GDM1 (cell line): ENCODE measurements at places on chromosomes 4 and X.
A peak's percentile ranks its signal among the peaks of the same experiment; 100 is the strongest.

- no peak for DNase-seq
These were observed 64.2 kb downstream of the TET2 start for GRCh38 chr4:105210916-105211315.

GRCh38 chr4:31106419-31106818, 386.2 kb downstream of the PCDH7 start:
- no peak for DNase-seq

DNA sequence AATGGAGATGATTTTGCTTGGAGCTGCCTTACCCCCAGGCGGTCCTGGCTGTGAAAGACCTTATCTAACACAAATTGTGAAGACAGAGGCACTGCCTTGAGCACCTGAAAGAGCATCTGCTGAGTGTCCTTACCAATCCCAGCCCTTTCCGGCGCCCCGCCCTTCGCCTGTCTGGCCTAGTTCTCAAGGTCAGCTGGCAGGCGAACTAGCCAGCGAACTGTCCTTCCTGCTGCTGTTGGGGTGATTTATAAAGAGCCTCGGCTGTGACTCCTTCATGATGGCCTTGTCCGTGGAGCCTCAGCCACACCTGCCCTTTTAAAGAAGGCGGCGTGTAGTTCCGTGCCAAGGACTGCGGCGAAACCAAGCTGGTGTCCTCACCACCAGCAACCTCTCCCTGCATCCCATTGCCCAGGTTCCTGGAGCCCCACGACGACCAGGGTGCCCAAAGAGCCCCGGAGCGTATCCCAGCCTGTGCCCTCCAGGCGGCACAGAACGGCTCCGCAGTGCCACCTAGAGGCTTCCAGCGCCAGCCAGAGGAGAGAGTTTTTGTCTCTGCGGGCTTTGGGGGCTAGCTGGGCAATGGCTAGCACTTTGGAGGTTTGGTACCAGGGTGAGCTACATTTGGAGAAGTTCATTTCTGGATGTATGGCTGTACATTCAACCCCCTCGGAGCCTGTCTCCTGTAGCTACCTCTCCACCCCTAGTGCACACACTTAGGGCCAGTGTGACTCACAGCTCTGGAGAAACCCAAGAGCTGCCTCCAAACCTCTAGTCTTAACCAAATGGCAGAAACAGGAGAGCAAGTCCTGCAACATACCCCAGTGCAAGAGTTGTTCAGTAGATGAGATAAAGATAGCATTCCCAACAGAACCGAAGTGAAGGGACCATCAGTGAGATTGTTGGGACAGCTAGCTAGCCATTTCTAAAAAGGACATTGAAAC, 36.8 kb upstream of the VMA21 start:
- DNase-seq: no peak

GRCh38 chr4:102627831-102628523, 126.8 kb downstream of the NFKB1 start:
- DNase-seq: no peak

DNA sequence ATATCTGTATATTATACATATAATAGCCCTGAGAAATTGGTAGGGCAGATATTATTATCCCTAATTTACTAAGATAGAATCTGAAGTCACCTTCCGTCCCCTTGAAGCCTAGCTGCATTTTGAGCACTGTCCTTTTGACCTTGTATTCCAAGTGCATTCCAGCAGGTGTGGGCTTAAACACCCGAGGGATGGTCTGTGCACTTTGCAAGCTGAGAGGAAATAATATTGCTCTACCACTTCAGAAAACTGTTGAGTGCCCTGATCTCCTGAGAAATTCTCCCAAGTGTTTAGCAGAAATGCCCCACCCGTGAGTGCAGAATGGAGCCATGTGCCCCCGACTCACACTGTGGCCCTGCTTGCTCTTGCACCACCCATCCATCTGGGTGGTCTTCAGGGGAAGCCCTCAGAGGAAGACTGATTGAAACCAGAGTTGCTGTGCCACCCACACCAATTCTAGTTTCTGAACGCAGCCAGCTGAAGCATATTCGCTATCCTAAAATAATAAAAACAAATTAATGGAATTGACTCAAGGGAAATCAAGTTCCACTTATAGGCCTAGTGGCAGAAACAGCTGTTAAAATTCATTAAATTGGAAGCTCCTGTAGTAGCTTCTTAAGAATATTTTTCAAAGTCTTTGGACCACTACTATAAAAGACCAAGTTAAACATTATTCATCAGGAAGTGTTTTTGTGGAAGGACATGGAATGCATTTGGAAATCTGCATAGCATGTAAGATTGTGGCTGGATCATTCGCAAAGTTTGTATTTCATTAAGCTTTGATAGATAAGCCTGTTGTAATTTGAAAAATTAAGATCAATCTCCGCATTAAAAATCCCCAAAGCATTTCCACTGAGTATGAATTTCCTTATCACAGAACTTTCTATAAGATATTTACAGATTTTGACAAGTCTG, 41.3 kb upstream of the PRKG2 start:
- no peak for DNase-seq

GRCh38 chrX:22486296-22486695, 213.6 kb downstream of the CBLL2 start:
- DNase-seq: no peak

DNA sequence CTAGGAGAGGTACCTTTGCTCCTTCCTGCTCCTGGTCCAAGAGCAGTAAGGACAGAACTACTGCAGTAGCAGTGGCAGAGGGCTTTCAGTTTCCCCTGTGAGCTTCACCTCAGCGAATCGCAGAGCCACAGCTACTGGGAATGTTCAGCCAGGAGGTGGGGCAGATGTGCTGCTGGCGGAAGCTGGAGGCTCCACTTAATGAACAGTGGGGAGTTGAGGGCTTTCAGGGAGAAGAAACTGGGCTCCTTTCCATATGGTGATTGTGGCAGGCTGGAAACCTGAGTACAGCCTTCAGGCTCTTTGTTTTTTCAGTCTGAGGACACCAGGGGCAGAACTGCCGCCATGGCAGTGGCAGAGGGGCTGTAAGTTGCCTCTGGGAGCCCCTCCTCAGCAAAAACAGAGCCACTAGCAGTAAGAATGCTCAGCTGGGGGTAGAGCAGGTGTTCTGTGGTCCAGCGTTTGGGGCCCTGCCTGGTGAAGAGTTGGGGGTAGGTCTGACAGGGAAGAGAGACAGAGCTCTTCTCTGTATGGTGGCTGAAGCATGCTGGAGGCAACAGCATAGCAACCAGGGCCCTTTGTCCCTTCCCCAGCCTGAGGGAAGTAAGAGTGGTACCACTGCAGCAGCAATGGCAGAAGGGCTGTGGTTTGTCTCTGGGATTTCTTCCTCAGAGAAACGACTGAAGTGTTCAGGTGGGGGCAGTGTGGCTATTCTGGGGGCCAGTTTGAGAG, 106.0 kb upstream of the GRXCR1 start:
- DNase-seq: no peak

GRCh38 chrX:136780763-136781162, at the start of gene ARHGEF6:
Gene ARHGEF6 (minus strand): TSS chrX:136780932. CDS start chrX:136780882, 50 bp downstream.
- peak; percentile 62 for DNase-seq

- no peak for DNase-seq
These were observed 70.1 kb upstream of the LSM6 start for GRCh38 chr4:146105464-146105863.

- DNase-seq: no peak
These were observed 14.9 kb upstream of the UGDH start for GRCh38 chr4:39541987-39542610.
